ENCODE measurements at places on chromosomes 5 and 9.
A peak's percentile ranks its signal among the peaks of the same experiment; 100 is the strongest.

- no peak for DNase-seq
Observed at GRCh38 chr9:92607773-92608172, 62.2 kb downstream of the IPPK start.

GRCh38 chr5:144315994-144316634, 145.4 kb downstream of the KCTD16 start:
- DNase-seq: no peak

DNA sequence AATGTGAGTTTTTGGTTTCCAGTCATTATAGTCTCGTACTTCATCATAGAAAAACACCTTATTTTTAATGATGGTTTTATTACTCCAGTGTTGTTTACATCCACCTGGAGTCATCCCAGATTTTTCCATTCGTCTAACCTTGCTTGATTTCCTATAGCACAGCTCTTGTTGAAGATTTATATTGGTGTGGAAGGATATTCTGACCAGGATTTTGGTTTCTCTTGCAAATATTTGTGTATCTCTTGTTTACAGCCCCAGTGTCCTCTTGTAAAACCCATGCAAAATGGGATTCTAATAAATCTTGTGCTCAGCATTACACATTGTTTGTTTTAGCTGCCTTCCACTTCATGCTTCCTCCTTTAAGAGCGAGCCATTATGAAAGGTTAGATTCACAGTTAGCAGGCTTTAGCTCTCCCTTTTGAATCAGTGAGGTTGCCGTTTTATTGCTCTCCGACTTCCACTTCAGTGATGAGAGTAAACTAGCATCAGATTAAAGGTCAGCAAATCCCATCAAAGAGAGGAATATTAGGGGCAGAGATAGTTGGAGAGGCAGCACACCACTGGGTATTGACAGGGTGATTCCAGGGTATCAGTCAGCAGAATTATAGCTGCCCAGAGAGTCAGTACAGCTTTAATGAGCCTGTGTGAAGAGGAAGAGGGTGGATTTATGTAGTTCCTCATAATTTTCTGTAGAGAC, 157.1 kb downstream of the PBX3 start:
- DNase-seq: peak; percentile 24

- DNase-seq: no peak
Observed at GRCh38 chr9:130461218-130461630, 16.5 kb downstream of the ASS1 start.

GRCh38 chr9:104374711-104375110, 129.4 kb upstream of the OR13F1 start:
- no peak for DNase-seq

- DNase-seq: no peak
Observed at GRCh38 chr5:114434396-114435219, 72.7 kb downstream of the KCNN2 start.

DNA sequence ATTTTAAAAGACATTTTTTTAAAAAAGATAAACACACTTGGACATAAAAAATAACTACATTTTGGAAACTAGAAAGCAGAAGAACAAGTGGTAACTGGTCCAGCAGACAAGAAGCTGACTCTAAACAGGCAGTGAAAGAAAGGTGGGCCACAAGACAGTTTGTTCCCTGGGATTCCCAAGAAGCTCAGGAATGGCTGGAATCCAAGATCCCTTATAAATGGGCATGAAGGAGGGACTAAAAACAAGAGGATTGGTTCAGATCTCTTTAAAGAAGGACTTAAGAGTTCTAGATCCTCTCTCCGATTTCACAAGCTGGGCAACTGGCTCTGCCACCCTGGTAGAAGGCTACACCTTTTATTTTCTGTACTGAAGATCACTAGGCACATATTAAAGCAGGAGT, 102.8 kb downstream of the ARL15 start:
- no peak for DNase-seq
